ENCODE measurements at places on chromosomes 11 and 22.
A peak's percentile ranks its signal among the peaks of the same experiment; 100 is the strongest.

DNA sequence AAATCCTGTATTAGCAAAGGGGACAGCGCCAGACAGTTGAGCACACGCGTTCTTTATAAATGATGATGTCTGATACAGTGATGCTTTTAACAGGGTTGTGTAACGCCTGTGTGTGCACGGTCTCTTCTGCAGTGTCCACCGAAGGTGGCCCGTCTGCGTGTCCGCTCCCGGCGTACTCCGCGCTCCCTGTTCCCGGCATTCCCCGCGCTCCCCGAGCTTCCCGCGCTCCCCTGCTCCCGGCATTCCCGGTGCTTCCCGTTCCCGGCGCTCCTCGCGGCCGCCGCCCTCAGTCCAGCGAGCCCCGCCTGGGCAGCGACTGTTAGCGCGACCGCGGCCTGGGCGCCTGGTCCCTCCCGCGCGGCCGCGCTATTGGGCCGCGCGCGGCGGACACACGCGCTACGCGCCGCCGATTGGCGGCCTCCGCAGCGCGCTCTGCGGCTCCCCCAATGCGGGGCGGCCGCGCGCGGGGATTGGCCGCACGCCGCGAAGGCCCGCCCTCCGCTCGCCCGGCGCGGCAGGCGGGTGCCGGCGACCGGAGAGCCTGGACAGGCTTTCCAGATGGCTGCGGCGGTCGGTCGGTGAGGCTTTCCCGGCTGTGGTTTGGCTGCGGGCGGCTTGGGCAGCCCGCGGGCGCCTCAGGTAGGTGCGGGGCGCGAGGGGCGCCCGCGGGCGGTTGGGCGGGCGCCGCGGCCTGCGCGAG is at the start of gene DGCR8:
TSS of gene DGCR8 (plus strand) at position 497 of the 700 bp plus-strand sequence. CDS start 5,723 bp downstream, outside the sequence.
- peak; percentile 93 for DNase-seq

GRCh38 chr11:69665669-69666068 is 9.5 kb downstream of the LTO1 start:
- DNase-seq: no peak

GRCh38 chr22:18104566-18104965 is 6.0 kb upstream of the TUBA8 start:
- no peak for DNase-seq

DNA sequence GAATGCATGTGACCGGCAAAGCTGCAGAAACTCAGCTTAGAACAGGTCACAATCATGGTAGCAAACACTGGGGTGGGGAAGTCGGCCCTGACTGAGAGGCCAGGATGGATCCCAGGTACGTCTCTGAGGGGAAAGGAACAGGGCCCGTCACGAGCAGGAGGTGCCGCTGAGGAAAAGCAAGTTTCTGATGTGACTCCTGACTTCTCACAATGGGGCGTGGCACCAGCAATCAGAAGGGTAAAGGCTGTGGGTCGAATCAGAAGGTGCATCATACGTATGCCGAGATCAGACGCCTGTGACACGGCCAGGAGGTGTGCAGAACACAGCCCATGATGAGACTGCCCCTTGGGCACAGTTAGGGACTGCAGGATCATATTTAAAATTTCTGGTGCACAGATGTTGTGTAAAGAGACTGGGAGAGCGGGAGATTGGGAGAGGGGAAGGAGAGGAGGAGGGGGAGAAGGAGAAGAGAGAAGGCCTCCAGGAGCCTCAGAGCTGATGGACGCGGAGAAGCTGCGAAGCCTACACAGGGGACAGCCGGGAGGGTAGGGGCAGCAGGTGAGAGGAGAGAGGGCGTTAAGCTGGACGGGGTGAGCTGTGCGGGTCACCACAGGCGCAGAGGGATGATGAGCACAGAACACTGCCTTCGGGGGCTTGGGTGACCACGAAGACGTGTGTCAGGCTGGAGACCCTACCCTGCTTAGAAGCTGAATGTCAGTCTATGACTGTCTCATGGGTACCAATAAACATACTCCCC is 30.7 kb downstream of the KRTAP5-5 start:
- DNase-seq: peak; percentile 60

- DNase-seq: peak; percentile 80
Observed at GRCh38 chr11:47768101-47768612, 1.0 kb upstream of the FNBP4 start.

- no peak for DNase-seq
Observed at GRCh38 chr11:99422581-99423427, 402.1 kb downstream of the CNTN5 start.

- no peak for DNase-seq
Observed at GRCh38 chr11:117099696-117100095, 1.5 kb upstream of the SIK3 start.

Data from suprapubic skin (tissue), 4 donors.